ENCODE measurements at places on chromosomes 7 and 10.

DNA sequence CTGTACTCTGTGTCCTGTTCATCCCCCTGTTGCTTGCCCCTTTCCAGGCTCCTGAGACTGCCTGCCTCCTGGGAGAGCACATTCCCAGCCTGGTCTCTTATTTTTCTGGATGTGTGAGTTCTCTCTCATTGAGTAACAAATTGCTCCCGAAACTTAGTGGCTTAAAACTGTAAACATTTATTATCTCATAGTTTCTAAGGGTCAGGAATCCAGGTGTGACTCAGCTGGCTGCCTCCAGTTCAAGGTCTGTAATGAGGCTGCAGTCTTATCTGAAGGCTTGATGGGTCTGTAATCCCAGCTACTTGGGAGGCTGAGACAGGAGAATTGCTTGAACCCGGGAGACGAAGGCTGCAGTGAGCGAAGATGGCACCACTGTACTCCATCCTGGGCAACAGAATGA is 53.6 kb upstream of the PRR15 start:
- DNase-seq = no peak

DNA sequence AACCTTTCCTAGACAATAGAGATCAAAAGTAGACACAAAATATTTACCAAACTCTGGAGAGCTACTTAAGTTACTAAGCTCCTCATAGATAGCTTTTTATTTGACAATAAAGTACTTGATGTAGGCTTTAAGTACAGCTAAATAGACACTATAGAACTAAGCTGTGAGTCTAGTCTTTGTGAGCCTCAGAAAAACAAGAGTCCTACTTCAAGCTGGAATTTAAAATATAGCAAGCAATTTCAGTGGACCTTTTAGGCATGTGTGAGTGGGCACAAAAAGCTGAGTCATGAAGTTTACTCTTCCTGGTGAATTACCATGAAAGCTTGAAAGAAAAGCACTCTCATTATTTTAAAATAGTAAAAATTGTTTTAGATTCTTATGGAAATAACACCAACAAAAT is 76.1 kb downstream of the ADD3 start:
- DNase-seq = no peak

DNA sequence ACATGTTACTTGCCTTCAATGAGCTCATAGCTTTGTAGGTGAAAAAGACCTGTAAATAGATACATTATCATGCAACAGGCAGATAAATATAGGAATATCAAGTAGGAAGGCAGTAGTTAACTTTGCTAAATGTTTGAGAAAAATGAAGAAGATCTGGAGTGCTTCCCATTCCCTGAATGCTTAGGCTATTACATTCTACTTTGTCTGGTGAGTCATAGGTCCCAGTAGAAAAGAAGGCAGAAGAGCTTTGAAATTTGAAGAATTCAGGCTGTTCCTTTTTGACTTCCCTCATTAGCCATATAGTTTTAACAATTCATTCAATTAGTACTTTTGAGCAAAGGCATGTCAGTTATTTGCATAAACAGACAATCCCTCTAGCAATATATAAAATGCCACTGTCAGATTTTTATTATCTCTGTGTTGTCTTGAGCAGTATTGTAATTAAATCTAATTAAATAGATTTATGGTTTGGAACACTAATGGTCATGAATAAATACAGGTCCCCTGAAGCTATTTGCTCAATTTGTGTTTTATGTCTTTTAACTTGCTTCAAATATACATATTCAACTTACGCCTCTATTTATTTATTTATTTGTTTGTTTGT is 875.0 kb downstream of the REEP3 start:
- no peak for DNase-seq

DNA sequence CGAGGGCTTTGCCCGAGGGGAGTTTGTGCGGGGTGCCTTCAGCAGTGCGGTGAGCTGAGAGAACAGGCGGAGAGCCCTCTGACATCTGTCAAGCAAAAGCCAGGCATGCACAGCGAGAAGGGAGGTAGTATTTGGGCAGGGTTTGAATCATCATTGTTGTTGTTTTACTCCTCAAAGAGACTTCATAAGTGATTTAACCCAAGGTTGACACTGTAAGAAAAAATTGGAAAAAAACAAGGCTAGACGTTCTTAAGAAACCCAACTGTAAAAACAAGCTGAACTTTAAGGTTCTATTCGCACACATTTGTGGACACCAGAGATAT is 1.3 kb downstream of the ADAM22 start:
- DNase-seq = no peak

GRCh38 chr7:122299624-122300210 is 4.8 kb downstream of the FEZF1 start:
- no peak for DNase-seq

DNA sequence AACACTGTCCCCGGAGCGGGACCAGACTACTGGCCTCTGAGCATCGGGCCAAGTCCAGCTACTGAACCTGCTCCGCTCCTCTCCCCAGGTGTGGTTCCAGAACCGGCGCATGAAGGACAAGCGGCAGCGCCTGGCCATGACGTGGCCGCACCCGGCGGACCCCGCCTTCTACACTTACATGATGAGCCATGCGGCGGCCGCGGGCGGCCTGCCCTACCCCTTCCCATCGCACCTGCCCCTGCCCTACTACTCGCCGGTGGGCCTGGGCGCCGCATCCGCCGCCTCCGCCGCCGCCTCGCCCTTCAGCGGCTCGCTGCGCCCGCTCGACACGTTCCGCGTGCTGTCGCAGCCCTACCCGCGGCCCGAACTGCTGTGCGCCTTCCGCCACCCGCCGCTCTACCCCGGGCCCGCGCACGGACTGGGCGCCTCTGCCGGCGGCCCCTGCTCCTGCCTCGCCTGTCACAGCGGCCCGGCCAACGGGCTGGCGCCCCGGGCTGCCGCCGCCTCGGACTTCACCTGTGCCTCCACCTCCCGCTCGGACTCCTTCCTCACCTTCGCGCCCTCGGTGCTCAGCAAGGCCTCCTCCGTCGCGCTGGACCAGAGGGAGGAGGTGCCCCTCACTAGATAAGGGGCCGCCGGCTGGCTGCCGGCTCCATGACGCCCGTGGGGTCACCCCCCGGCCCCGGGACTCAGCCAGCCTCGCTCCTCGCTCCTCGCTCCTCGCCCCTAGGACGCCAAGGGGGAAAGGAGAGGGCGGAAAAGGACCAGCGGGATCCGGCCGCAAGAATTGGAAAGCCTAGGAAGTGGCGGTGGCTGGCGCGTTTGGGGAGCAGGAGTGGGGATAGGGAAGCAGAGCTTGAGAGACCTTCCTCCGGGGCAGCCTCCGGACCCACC is 3.4 kb downstream of the EVX1 start:
- DNase-seq = no peak

GRCh38 chr10:34816501-34817002 is 1.5 kb upstream of the PARD3 start:
- DNase-seq = no peak

GRCh38 chr7:82263920-82264782 is 179.4 kb downstream of the CACNA2D1 start:
- no peak for DNase-seq

DNA sequence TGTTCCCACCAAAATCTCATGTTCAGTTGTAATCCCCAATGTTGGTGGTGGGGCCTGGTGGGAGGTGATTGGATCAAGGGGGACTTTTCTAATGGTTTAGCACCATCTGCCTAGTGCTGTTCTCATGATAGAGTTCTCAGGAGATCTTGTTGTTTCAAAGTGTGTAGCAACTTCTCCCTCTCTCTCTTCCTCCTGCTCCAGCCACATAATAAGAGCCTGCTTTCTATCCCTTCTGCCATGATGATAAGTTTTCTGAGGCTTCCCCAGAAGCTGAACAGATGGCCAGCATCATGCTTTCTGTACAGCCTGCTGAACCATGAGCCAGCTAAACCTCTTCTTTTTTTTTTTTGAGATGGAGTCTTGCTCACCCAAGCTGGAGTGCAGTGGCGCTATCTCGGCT is 910.6 kb downstream of the KCNMA1 start:
- no peak for DNase-seq

DNA sequence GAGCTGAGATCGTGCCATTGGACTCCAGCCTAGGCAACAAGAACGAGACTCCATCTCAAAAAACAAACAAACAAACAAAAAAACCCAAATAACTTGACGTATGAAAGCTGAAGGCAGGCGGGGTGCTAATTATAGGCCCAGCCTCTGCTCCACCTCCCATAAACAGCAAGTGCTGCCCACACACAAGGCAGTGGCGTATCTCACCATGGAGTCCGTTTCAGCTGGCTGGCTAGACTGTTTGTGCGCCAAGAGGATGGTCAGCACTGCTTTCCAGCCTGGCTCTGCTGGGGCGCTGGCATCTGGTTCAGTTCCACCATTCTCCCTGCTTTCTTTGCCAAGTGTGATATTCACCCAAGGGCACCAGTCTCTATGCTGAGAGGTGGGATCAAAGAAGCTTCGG is 29.1 kb downstream of the ZC3HC1 start:
- DNase-seq = no peak

DNA sequence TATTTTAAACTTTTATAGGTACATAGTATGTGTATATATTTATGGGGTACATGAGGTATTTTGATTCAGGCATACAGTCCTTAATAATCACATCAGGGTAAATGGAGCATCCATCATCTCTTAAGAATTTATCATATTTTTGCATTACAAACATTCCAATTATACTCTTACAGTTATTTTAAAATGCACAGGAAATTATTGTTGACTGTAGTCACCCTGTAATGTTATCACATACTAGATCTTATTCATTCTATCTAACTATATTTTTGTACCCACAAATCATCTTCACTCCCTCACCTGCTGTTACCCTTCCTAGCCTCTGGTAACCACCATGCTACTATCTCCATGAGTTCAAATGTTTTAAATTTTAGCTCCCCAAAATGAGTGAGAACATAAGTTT is 56.3 kb upstream of the FAM3C start:
- DNase-seq = no peak

- DNase-seq = no peak
These were observed 47.1 kb downstream of the RSU1 start for GRCh38 chr10:16770141-16770540.

DNA sequence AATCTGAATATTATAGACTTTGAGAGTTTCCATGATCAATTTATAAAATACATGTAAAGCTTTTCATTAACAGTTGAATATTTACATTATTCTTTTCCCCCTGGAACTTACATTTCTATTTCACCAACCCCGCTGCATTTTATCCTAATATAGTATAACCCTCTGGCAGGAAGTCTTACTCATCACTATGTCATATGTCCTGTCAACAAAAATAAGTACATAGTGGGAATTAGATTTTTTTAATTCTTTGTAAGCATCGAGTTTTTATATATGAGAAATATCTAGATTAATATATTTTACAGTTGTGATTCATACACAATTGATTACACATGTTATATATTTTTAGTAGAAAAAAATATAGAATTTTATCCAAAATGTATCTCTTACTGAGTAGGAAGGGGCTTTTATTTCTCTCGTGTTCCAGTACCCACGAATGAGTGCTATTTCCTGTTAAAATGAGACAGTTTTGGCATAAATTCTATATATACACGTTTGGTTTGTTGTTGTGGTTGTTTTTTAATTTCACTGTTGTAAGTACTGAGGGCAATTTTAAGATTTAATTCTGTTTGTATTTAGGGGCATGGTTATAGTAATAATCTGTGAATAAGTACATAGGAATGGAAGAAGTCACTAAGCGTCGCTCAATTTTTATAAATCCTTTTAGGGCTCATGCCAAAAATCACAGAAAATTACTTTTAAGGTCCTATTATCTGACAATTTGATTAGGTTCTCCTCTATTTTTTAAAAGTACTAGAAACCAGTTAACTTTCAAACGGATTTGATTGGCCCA is 87.1 kb downstream of the HECW1 start:
- DNase-seq = no peak

DNA sequence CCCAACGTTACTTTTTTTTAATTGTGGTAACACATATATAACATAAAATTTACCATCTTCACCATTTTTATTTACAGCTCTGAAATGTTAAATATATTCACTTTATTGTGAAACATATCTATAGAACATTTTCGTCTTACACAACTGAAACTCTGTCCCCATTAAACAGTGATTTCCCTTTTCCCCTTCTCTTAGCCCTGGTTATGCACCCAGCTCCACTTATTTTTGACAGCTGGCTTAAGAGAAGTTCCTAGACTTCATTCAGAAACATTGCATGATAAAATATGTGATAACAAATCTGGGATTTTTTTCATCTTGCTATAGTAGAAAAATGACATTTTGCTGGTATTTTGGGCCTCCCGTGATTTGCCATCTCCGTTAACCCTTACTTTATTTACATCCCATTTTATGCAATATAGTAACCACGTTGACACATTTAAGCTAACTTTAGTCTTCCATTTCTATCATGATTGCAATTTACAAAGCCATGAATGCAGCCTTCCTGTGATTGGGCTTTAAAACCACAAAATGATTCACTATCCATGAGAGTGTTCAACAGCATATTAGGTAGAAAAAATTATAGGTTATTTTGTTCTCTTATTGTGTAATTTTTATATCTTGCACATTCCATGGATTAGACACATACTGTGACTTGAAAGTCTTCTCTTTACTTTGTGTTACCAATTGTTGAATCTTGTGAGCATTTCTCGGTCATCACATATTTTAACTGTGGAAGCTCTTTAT is 139.6 kb downstream of the SND1 start:
- no peak for DNase-seq

DNA sequence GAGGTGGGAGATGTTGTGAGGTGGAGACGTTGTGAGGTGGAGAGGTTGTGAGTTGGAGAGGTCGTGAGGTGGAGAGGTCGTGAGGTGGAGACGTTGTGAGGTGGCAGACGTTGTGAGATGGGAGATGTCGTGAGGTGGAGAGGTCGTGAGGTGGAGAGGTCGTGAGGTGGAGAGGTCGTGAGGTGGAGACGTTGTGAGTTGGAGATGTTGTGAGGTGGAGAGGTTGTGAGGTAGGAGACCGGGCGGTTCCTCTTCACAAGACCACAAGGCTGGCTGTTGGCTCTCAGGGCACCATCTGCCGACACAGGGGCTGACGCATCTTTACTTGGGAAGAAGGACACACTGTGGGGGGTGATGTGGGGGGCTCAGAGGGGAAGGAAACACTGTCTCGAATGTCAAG is 34.7 kb upstream of the SHH start:
- no peak for DNase-seq

DNA sequence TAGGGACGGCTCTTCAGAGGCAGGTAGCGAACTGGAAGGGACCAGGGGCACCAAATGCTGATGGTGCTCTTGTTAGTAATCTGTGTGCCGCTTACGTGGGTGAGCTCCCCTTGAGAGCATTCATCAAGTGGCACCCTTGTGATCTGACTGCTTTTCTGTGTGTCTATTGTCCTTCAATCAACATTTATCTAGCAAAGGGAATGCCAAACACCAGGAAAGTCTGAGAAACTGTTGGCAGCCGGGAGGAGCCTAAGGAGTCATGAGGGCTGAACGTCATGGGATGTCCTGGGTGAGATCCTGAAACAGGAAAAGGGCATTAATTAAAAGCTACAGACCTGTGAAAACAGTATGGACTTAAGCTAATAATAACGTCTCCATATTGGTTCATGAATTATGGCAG is 733.1 kb downstream of the TYW1 start:
- DNase-seq = no peak

DNA sequence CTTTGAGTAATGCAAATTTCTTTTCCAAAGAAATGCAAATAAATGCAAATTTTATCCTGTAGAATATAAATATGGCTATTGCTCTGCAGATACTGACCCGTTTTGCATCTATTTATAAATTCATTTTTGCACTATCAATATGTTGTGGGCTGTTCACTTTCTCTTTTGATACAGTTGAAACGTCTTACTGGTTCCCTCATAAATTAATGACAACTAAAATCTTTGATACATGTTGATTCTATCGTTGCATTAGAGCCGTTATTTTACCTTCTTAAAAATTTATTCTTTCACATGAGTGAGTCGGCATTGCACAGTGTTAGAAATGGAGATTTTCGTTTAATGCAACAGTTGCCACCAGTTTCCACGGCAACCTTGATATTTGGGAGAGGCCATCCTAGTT is 689.3 kb upstream of the FOXK1 start:
- DNase-seq = no peak

All from bone marrow (tissue), 2 donors.